ENCODE measurements at places on chromosomes 3 and 15.

DNA sequence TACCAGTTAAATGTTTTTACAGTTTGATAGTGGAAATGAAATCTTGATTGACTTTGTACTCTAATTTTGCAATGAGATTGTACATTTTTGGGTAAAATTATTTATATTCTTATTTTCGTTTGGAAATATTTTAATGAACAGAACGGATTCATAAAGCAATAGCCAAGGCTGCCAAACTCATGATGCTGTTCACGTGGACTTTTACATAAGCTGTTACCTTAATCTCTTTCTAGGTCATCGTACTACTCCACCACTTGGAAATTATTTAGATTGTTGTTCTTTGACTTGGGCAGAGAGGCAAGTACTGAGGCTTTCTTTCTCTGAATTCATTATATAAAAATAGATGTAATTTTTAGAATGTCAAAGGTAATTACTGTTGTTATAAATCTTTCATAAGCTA, 16.2 kb downstream of the SYNPR start:
- no peak for DNase-seq

GRCh38 chr3:359672-360071, 163.1 kb downstream of the CHL1 start:
- no peak for DNase-seq

DNA sequence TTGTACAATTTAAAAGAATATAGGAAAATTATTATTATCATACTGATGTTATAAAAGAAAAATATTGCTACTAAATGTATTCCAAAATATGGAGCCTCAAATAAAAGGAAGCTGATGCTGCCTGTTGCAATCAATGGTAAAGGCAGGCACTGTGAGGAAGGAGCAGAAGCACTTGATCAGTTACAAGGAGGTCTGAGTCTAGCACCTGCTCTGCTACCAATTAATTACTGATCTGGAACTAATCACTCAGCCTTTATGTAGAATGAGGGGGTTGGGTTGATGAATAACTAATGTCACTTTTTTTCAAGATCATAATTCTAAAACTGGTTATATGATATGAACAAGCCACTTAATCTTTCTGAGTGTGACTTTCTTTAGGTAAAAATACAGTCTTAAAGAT, 5.5 kb downstream of the ADGRG7 start:
- no peak for DNase-seq

DNA sequence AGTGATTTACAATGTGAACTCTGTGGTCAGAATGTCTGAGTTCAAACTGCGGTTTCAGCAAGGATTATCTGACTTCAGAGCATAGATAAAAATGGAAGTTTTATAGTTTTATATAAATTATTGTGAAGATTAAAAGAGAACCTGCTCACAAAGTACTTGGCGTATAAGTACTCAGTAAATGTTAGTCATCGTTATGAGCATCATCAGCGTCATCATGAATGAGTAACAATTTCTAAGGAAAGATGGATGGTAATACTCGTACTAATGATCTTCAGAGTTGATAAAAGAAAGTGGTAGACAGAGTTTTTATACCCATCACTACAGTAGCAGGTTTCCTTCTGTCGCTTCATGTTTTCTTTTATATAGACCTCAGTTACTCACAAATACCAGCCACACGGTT, 341.8 kb downstream of the RAP2B start:
- DNase-seq: no peak

- DNase-seq: no peak
Observed at GRCh38 chr15:81858136-81858535, 187.7 kb downstream of the MEX3B start.
